Sciatic nerve (tissue), 2 donors: ENCODE measurements at places on chromosomes 1 and 21. TPM values are rescaled to one million over a fixed set of nuclear protein-coding genes. Genes with fewer than 3 reads are reported as not detected.

CEP170 gene
- 127 TPM for total RNA-seq

E2F2 gene
- total RNA-seq, result 2.1 TPM

OXCT2 gene
- 8.5 TPM for total RNA-seq

GRCh38 chr1:150072959-150073358, 5.4 kb downstream of the VPS45 start:
- DNase-seq, result no peak

- DNase-seq, result no peak
Measured at GRCh38 chr1:68205794-68206358, 26.4 kb downstream of the WLS start.

DNA sequence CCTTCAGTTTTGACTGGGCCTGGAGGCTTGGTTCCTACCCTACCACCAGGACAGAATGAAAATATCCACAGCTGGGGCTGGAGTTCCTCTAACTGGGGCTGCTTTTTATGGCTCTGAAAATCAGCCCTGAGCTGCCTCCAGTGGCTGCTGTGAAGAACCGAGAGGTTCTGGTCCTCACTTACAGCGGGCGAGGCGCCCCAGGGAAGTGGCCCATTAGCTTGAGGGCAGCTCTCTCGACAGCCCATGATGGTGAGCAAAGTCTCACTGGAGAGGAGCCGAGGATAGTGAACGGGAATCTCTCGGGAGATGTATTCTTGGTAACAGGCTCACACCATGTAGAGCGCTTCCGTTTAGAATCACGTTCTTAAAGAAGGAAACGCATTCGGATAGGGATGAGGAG, 459.7 kb downstream of the KIF26B start:
- DNase-seq, result no peak

- no peak for DNase-seq
Measured at GRCh38 chr21:14401217-14401616, 18.3 kb upstream of the HSPA13 start.

- DNase-seq, result no peak
Measured at GRCh38 chr1:27626031-27626935, 8.7 kb downstream of the FGR start.

DNA sequence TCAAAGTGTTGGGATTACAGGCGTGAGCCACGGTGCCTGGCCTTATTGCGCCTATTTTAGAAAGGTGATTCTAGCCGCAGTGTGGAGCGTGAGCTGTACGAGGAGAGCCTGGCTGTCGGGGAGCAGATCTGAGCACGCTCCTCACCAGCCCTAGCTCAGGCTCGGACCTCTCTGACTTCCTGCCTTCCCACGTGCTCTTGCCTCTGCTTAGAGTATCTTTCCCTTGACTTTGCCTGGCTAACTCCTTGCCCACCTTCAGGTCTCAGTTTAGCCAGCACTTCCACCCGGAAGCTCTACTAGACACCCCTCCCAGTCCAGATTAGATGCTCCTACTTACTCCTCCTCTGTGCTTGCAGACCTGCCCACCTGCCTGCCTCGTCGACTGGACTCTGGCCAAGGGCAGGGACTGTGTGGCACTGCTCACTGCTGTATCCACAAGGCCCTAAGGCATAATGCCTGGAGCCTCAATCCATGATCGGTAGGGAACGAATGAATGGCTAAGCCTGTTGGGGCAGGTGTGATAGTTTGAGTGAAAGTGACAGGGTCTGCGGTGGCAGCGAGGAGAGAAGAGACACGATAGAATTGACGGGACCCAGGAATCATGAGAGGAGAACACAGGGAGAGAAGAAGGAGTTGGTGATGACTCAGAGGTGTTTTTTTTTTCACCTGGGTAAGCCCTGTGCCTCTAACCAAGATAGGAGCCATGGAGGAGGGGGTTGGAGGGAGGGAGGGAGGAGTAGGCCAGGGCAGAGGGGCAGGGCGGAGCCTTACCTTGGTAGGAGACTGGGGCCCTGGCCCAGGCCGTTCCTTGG, 28.1 kb upstream of the WASF2 start:
- no peak for DNase-seq

- no peak for DNase-seq
Measured at GRCh38 chr1:217542837-217543236, 88.1 kb downstream of the GPATCH2 start.

DNA sequence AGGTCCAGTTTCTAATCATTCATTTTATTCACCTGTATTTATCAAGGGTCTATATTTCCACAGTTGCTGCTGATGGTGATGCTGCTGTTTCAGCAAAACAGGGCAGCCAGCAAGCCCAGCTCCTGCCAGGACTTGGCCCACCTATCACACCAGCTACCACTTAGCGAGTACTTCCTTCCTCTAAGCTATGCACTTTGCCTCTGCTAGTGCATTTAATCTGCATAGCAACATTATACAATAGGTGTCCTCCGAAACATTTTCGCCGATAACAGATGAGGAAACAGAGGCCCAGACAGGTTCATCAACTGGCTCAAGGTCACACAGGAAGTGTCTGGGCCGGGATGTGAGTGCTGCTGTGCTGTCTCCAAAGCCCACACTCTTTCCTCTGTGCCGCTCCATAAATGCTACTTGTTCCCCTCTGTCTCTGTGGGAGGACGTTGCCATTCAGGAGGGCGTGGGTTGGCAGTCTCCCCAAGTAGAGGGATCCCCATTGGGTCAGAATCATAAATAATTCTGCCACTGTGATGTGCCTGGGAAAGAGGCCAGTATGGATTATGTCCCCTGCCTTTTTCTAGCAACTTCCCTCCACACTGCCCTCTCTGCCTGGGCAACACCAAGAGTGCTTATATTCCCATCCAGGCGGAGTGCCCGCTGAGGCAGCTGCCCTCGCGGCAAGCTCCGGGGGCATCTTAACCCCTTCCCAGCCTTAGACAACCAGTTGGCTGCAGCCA, 9.4 kb upstream of the PLEKHA6 start:
- DNase-seq, result no peak

FCRLA gene
- 0.49 TPM for total RNA-seq

DNA sequence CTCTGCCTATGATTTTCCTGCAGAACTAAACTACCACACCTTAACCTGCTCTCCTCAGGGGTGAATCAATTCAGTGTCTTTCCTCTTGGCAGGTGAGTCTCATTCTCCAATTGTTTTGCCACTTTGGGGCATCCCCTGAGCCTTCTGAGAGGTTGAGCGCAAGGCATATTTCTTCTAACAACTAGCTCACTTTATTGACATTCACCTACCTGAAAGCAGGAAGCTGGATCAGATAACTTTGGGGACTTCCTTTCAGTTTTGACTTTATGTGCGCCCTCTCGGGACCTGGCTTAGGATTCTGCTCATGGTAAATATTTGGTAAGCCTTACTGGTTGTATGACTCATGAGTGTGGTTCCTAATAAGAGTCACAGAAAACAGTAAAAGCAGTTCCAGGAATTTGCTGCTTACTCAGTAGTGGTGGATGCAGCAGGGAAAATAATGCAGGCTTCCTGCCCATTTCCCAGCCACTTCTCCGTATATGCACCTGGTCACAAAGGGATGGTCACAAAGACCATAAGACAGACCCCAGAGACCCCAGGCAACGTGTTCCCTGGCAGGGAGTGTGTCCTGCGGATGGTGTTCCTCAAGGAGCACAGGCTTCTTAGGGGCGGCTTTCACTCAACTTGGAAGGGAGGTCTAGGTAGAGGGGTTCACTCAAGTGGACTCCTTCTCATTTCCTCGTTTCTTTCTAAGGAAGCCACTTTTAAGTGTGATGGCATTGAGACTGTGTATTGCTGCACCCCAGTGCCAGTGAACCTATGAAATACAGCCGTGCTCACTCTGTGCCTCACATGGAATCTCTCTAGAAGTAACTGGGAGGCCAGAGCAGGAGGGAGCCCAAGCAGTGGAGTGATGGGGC, 22.0 kb upstream of the BATF3 start:
- DNase-seq, result no peak

- no peak for DNase-seq
Measured at GRCh38 chr1:112296908-112297307, 99.1 kb upstream of the CTTNBP2NL start.

OR10Z1 gene
- total RNA-seq, result not detected

DNA sequence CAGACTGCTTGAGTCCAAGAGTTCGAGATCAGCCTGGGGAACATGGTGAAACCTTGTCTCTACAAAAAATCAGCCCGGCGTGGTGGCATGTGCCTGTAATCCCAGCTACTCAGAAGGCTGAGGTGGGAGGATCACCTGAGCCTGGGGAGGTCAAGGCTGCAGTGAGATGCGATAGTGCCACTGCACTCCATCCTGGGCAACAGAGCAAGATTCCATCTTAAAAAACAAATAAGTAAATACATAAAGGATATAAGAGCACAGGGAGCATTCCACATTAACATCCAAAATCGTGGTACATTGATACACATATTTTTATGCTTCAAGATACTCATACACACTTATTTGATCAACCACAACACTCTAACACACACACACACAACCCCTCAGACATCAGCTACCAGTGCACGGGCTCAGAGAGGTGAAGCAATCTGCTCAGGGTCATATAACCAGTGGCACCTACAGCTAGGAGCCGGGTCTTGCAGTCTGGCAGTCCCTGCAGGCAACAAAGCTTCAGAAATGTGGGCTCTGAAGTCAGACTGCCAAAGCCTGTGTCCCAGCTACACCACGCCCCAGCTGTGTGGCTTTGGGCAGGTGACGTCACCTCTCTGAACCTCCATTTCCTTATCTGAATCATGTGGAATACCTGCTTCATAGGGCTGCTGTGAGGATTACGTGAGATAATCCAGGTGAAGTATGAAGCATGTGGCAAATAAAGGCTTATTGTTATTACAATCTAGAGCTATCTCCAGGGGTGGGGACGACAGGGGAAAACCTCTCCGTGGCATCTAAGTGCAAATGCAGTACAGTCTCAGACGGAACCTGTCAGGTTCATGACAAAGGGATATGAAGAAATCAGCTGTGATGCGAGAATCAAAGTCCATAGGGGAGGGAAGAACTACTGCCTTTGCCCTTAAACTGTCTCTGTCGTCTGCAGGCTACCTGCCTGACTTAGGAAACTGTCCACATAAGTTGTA, 4.8 kb upstream of the CRYBG2 start:
- DNase-seq, result no peak

GRCh38 chr1:198175423-198176170, 18.8 kb downstream of the NEK7 start:
- DNase-seq, result no peak

DNA sequence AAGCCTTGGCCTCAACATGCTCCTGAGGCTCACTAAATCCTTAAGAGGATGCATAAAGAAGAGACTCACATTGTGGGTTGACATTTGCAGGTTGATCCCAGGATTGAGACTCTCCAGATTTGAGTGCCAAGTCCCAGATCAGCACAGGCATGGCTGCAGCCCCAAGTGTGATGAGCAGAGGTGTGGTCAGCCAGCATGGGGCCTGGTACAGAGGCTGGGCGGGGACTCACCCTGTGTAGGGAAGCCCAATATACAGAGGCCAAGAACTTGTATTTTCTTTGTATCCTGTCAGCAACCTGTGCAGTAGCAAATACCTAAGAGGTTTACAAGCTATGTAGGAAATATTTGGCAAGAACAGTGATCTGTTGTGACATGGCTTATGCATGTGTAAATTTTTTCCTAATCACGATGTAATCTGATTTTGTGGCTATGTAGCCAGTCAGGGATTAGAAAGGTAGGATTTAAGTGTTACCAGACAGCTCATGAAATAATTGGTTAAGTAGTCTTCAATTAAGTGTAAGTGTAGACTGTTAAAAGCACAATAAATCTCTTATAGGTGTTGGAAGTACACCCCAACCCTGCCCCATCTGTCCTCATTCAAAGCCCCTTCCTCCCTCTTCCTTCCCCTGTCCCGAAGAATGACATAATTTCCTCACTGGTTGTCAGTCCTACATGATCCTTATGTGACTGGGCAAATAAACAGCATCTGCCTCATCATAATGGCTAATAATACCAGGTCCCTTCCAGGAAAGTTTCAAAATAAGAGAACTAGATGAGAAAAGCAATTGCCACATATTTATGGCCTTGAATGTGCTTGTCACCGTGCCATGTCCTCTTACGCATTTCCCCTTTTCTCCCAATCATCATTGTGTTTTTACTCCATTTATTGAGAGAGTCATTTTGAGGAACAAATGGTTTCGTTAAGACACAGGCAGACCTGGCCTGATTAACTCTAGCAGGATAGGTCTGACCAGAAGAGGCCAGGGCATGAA, 120.9 kb downstream of the HLX start:
- no peak for DNase-seq

DNA sequence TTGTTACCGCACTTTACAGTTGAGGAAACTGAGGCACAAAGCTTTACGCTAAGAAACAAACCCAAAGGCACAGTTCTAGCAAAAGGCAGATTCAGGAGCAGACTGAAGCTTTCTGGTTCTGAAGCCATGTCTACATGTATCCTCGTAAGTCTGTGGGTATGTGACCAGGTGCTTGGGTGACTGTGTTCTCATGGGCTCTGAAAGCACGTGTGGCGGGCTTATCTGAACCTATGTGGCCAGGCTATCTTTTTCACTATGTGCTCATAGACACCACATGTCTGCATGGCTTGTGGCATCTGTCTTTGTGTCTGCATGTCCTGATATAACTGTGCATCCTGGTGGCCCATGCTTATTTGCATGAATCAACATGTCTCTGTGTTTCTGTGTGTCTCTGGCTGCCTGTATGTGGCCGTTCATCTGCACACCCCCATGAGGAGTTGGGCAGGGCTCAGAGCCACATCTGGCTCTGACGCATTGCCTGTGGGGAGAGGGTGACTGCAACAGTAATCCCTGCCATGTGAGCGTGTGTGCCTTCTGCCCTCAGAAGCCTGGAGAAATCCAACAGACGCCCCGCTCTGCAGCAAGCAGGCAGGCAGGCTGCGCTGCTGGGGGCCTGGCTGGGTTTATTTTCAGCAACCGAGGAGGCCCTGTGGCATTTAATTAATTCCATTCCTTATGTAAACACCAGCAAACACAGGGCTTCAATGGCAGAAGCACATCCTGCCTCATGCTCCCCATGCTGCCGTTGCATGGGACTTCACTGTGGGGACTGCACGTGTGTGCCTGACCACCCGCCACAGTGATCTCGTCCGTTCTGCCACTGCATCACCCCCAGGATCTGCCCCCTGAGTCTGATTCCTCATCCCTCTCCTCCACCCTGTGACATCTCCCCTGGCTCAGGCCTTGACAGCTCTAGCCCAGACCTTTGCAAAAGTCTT, 115.4 kb downstream of the TRABD2B start:
- DNase-seq, result no peak

- no peak for DNase-seq
Measured at GRCh38 chr1:43968348-43968948, 1.4 kb upstream of the DPH2 start.

GRCh38 chr1:19363536-19364152, 51.5 kb downstream of the SLC66A1 start:
- DNase-seq, result no peak

ST6GALNAC5 gene
- 20.0 TPM for total RNA-seq

SMPDL3B gene
- total RNA-seq, result 0.27 TPM

- no peak for DNase-seq
Measured at GRCh38 chr1:13465515-13465914, 48.3 kb downstream of the LRRC38 start.

SHISA4 gene
- total RNA-seq, result 37.7 TPM

- DNase-seq, result no peak
Measured at GRCh38 chr1:243818978-243819377, 31.1 kb downstream of the AKT3 start.

- no peak for DNase-seq
Measured at GRCh38 chr1:179599623-179600249, 8.1 kb downstream of the TDRD5 start.

SAMD11 gene
- total RNA-seq, result 6.4 TPM
